HEK293T (cell line): ENCODE measurements at places on chromosomes 7 and 10.

DNA sequence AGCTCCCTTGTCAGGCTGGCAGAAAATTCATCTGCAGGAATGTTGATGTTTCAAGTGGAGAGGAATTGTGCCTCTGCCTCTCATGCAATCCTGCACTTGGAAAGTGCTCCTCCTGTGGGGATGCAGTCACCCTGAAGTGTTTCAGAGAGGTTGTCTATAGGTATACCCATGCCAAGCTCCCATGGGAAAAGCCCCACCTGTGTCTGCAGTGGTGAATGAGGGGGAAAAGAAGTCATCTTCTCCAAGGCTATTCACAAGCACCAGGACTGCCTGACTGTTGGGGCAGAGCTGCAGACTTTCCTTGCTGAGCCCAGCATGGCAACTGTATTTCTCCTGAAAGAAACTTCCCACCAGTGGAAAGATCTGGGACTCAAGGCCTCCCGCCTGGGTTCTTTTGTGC is 35.5 kb downstream of the GPR22 start:
- no peak for DNase-seq

- DNase-seq, result no peak
Measured at GRCh38 chr10:9807846-9808245, 1209.8 kb upstream of the CELF2 start.

DNA sequence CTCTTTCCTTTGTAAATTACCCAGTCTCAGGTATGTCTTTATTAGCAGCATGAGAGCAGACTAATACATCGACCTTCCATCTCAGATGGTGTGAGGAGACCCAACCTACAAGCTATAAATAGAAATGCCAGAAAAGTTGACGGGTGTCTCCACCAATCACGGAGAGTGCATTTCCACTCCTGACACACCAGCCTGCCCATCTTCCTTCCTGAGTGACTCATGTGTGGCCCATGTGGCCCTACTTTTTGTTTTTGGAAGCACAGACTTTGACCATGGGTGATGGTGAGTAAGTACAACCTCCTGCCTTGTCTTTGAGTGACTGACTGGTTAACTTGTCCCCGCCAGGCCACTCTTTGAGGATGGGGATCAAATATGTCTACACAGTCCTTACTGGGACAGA is 147.0 kb downstream of the OAT start:
- DNase-seq, result no peak

- no peak for DNase-seq
Measured at GRCh38 chr7:42232275-42232674, 4.7 kb downstream of the GLI3 start.

GRCh38 chr10:110363572-110364411 is 59.1 kb upstream of the SMNDC1 start:
- DNase-seq, result no peak

DNA sequence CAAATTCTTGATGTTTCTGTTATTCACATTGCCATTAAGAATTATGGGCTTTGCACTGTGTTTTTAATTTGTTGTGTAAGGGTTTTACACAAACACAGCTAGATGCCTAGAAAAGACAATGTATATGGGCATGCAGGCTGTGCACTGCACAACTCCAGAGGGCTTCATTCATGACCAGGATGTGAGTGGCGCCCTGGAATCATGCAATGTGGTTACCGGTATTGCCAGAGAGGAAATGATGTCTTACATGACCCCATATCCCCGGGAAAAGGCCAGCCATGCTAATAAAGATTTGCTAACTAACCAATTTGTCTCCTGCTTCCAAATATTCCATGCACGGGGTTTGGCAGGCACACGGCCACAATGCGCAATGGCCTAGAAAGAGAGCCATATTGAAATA is 16.9 kb downstream of the KCNMA1 start:
- DNase-seq, result no peak

DNA sequence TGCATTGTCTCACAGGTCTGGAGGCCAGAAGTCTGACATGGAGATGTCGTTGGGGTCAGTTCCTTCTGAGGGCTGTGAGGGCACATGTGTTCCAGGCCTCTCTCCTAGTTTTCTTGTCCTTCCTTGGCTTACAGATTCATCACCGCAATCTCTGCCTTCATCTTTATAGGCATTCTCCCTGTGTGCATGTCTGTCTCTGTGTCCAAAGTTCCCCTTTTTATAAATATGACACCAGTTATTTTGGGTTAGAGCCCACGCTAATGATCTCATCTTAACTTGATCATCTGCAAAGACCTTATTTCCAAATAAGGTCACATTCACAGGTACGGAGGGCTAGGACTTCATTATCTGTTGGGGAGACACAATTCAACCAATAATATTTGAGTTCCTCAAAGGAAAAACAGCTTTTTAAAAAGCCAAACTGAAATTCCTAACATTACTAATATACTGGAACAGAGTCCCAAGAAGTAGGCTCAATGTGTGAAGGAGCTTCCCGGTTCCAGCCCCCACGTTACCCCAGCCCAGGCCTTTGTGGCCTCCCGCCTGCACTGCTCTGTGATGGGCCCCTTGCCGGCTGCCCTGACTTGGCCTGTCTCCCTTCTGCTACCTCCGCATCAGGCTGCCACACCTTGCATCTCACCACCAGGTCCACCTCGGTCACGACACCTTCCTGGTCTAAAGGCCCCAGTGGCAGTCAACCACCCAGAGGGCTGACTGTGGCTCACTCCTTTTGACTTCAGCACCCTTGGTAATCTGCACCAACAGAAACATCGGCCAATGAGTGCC is 142.7 kb downstream of the KCNMA1 start:
- DNase-seq, result no peak

DNA sequence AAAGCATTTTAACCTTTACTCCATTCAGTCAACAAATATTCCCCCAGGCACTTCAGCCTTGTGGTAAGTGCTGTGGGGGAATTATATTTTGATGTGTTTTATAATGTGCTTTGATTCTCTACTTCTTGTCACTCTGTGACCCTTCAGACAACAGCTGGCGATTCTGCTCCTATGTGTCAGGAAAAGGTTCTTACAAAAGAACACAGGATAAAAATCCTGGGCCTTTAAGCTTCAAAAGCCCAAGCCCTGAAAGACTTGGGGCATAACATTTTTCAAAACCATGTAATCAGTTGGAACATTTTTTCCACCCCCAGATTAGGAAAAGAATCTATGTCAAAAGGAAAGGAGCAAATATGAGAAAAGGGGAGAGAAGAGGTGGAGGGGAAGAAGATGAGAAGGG is 37.8 kb upstream of the LRRC17 start:
- no peak for DNase-seq

DNA sequence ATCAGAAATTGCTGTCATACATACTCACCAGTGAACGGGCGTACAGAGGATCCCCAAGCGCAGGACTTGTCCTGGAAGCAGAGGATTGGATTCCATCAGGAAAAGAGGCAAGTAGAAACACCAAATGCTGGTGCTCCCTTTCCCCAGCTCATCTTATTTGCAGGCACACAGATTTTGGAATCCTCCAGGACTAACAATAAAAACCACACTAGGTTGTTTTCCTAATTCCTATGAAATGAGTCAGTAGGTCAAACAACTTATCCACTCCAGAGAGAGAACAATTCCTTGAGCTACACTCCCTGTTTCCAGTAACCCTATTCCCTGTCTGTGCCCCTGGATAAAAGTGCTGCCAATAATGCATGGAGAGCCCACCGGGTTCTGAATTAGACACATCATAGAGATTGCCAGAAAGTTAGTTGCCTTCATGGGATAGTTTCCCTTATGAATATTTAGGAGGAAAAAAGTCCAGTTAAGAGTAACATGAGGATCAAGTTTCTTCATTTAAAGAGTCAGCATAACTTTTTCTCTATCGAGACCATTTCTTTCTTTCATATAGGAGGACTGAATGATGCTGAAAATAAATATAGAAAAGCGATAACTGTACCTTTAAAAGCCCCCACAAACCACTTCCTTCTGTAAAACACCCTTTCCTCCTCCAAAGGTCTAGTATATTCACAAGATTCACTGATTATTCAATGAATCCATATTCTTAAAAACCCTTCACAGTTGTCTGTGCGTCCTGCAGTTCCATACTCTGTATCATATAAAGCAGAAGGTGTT is 178.3 kb upstream of the KLF14 start:
- DNase-seq, result no peak

GRCh38 chr7:123669485-123669884 is 13.8 kb downstream of the LMOD2 start:
- DNase-seq, result no peak

- no peak for DNase-seq
Measured at GRCh38 chr10:91464500-91464899, 54.4 kb downstream of the HECTD2 start.

DNA sequence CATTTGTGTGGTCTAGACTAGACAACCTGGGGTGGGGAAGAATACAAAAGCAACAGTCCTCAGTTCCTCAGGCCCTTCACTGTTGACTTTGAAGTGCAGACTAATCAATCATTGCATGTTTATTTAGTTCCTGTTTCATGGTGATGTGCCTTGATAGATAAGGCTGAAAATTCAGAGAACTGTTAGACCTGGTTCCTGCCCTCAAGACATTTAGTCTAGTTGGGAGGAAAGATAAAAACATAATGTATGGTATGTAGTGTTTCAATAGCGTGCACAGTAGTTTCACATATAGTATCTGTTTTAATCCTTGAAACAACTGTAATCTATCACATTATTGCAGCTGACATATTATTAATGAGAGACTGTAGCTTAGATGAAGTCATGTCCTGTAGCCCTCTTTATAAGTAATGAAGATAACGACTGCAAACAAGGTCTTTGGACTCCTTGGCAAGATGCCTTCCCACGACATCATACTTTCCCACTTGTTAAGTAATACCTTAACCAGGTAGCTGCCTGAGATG is 124.0 kb downstream of the CELF2 start:
- no peak for DNase-seq

DNA sequence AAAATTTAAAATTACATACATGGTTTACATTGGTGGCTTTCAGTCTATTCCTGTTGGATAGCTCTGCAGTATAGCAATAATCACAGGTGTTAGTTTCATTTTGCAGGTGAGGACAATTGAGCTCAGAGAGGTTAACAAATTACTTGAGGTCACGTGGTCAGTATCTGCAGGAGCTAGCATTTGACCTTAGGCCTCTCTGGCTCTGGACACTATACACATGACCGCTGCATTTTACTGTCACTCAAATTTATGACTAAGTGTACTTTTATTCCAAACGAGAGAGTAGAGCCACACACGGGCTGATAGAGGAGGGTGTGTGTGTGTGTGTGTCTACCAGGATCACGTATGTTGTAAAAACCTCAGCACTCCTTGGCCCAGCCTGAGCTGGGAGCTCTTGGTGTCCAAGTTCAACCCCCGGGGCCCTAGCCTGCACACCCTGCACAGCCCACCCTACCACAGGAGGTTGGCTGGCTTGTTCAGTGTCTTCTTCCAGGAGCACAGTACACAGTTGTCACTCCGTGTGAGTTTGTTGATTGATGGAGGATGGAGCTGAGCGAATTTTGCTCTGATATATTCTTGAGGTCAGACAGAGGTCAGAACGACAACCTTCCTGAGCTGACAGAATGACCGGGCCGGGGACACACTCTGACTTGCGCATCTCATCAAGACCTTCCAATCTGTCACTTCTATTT is 272.7 kb downstream of the GFRA1 start:
- DNase-seq, result no peak

- DNase-seq, result no peak
Measured at GRCh38 chr7:116679500-116679899, 7.5 kb downstream of the MET start.

DNA sequence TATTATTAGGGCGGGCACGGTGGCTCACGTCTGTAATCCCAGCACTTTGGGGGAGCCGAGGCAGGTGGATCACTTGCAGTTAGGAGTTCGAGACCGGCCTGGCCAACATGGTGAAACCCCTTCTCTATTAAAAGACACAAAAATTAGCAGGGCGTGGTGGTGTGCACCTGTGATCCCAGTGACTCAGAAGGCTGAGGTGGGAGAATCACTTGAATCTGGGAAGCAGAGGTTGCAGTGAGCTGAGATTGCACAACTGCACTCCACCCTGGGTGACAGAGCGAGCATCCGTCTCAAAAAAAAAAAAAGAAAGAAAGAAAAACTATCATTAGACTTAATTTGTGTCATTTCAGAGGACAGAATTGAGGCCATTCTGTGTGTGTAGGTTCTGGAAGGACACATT is 752.7 kb upstream of the GALNT17 start:
- no peak for DNase-seq

DNA sequence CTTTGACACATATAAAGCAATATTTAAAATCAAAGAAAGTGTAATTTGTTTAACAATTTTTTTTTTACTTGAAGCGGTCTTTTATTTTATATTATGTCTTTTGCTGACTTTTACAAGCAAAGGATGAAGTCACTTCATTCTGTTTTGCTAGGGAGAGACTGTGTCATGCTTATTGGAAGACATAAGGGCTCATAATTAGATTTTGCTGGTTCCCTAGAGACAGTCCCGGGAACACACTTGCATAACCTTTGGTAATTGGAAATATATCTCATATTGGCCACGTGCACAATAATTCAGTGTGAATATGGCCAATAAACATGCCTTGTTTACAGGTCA is 448 bp upstream of the NET1 start:
- DNase-seq, result no peak

DNA sequence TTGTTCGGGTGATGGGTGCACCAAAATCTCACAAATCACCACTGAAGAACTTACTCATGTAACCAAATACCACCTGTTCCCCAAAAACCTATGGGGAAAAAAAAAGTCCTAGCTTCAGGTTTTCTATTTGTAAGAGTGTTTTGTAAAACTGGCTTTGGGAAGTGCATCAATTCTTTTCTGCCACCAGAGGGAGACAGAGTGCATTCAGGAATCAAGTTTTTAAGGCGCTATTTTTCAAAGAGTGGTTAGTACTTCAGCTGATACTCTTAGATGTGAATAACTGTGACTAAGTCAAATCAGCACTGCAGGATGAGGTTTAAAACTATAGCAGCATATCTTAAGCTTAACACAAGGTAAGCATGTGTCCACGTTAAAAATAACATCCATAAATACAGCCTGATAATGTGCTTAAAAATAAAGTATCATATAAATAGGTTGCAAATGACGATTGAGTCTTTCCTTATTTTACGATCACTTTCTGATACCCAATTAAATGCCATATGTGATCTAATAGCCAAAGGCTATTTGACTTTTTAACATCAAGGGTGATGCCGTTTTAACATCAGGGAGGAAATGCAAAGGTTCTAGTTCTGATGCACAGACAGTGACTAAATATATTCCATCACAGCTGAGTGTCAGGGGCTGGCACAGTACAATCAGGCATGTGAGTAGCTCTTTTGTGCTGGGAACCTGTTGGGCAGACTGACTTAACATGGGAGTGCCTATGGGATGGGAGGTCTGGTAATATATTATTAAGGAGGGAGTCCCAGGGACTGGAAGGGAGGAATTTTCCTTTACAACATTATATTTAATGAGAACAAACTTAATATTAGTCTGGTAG is 10.6 kb upstream of the LYZL2 start:
- DNase-seq, result peak; percentile 21

GRCh38 chr10:79070081-79070605 is 1.4 kb downstream of the ZMIZ1 start:
- no peak for DNase-seq

DNA sequence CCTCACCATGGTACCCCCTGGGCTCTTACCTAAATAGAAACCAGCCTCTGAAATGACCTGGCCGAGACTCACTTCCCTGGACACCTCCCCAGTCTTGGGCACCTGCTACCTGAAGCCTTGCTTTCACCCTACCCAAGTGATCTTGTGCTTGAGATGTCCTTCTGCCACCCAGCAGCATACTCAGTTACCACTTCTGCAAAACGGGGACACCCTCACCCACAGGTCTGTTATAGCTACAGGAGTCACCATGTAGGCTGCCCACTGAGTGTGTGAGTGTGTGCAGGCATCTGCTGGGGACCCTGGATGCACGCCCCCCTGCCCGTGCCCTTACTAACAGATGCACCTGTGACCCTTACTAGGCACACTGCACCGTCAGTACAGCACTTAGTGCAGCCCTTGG is 94.8 kb upstream of the PPIF start:
- DNase-seq, result no peak
